Left lung (tissue), 14 donors: ENCODE measurements at places on chromosomes 2 and 18. TPM values are rescaled to one million over a fixed set of nuclear protein-coding genes. Genes with fewer than 3 reads are reported as not detected.

Gene STARD6
- 0.42 TPM for polyA plus RNA-seq

Gene TMEM169
- 1.1 TPM for polyA plus RNA-seq

Gene CRYGD
- not detected for polyA plus RNA-seq

Gene ASB18
- not detected for polyA plus RNA-seq

Gene CRACDL
- 4.0 TPM for polyA plus RNA-seq

Gene ATG16L1
- polyA plus RNA-seq, result 21.1 TPM

Gene MROH2A
- polyA plus RNA-seq, result 0.61 TPM

Gene LAMA3
- polyA plus RNA-seq, result 82.9 TPM

- DNase-seq, result no peak
These were observed 51.9 kb downstream of the SLC14A2 start for GRCh38 chr18:45667056-45667736.

DNA sequence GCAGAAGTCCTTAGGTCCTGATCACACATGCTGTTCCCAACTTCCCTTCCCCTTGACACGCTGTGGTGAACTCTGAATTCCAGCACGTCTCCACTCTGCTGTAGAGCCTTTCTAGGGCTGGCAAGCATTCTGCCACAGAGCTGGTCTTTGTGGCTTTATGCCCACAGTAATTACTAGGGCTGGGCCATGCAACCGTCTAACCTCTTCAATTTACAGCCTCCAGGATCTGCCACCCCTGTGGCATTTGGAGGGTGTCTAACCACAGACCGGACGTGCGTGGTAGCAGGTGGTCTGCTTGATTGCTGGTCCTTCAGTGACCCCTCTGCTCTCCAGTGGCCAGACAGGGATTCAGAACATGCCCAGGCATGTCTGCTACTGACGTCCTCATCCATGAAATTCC lies 43.1 kb upstream of the TGFA start:
- DNase-seq, result no peak

GRCh38 chr2:15737314-15738224 lies 145.9 kb downstream of the DDX1 start:
- DNase-seq, result no peak

GRCh38 chr2:69731147-69731970 lies 10.6 kb upstream of the ANXA4 start:
- no peak for DNase-seq

GRCh38 chr18:2188258-2188657 lies 383.0 kb downstream of the METTL4 start:
- no peak for DNase-seq

DNA sequence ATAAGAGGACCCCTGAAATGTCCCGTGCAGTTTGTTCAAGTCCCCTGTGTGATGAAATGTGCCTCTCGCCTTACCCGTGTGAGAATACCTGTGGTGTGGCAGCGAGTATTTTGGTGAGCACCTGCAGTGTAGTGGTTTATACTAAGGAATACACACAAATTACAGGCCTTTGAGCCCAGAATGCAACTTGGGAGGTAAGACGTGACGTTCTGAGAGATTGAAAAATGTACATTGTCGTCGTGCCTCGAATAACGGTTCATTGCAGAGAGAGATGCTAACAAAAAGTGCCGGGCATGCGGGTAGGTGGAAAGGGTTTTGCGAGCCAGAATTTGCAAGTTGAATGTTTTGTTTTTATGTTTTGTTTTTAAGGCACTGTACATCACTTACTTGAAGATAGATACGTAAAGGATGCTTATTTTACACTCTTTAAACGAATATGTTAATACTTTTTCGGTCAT lies 867 bp downstream of the RBBP8 start:
- no peak for DNase-seq

DNA sequence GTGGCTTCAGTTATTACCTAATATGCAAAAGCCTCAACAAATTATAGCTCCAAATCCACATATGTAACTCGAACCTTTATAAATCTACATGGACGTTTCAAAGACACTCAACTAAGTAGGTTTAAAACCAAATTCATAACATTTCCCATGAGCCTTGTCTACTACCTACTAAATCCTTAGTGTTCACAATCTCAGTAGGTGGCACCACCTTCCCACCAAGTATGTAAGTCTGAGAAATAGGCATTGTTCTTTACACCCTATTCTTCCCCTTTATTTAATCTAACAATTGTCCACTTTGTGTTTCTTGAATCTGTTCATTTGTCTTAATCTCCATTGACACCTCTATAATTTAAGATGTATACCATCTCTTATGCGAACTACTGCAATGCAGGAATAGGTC lies 4.6 kb downstream of the PIGN start:
- no peak for DNase-seq

GRCh38 chr18:42275949-42276730 lies 321.1 kb downstream of the PIK3C3 start:
- DNase-seq, result no peak

GRCh38 chr2:29751390-29751789 lies 170.0 kb downstream of the ALK start:
- no peak for DNase-seq

DNA sequence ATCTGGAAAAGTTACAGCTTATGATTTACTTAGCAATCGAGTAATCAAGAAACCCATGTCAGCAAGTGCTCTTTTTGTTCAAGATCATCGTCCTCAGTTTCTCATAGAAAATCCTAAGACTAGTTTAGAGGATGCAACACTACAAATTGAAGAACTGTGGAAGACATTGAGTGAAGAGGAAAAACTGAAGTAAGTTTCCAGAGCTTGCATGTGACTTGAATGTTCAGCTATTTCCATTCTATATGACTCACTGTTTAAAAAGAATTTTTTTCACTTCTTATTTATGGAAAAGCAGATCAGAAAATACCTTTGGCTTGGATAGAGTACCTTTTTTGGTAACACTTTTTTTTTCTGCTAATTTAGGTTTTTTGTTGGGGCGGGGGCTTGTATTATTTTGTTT lies 70.7 kb downstream of the PMS1 start:
- no peak for DNase-seq

DNA sequence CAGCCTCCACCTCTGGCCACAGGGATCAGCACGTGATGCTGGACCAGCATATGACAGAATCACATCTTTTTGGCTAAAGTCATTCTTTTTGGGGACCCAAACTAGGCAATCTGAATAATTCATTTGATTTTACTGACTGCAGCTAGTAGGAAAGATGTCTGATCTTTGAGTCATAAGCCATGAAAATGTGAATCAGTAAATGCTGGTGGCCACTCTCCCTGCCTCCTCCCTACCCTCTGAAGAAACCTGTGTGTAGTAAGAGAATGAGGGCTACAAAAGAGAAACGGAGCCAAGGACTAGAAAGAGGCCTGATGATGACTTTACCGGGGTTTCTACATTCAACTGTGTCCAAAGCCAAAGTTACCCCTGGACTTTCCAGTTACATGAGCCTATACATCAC lies 10.1 kb upstream of the LRPPRC start:
- DNase-seq, result no peak
